ENCODE measurements at places on chromosomes 4 and X.
A peak's percentile ranks its signal among the peaks of the same experiment; 100 is the strongest.

DNA sequence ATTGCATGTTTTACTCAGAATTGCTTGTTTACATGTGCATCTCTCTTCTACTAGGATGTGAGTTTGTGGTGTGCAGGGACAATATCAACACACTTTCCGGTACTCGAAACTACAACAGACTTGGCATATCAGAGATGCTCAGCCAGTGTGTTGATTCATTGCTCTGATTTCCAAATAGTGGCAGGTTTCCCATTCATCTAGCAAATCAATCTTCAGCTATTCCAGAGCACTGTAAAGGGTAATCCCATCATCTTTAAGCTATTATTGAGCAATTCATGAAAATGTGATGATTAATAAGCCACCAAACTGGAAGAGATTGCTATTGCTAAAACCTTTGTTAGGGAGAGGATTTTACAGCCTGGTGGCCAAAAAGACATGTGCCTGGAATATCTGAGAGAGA, 574.2 kb upstream of the CPEB2 start:
- DNase-seq = no peak

- DNase-seq = no peak
Measured at GRCh38 chr4:145709336-145709735, 29.4 kb downstream of the C4orf51 start.

DNA sequence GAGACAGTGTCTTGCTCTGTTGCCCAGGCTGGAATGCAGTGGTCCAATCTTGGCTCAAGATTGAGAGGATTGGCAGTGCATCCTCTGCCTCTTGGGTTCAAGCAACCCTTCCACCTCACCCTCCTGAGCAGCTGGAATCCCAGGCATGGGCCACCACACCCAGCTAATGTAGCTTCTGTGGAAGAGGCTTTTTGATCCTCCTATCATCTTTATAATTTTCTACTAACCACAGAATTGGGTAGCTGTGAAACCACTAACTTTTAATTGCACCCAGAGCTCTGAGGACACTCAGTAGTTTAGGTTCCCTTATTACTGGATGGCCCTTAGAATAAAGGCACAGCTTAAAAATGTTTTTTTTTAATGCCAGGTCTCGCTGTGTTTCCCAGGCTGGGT, 8.9 kb upstream of the AGA start:
- DNase-seq = no peak

- no peak for DNase-seq
Measured at GRCh38 chr4:159024266-159024665, 78.6 kb upstream of the RAPGEF2 start.

DNA sequence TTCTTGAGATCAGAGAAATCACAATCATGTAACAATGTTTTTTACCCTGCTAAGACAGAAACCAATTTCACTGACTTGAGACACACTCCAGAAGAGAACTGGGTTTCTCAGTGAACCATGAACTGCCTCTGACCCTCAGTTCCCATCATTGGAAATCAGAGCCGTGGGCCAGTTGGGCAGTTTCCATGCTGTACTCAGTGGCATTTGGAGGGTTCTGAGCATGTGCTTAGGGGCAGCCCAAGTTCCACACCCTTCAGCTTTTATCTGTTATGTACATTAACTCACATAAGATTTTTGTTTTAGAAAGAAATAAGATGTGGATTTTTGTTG, 77.9 kb downstream of the BTC start:
- DNase-seq = no peak

DNA sequence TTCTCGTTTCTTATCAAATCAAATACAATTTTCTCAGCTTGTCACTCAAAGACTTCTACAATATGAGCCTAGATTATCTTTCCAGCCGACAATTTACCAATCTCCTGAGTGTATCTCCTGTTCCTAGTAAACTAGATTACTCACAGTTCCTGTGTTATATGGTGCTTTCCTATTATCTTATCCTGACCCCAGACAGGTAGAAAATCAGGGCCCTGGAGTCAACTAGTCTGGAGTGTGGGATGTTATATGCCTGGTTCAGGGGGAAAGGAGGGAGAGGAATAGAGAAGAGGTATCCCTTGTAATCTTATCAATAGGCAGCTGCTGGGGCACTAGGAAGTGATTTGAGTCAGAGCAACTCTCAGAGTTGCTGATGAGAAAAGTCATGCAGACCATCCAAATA, 127.1 kb downstream of the SLC7A11 start:
- DNase-seq = no peak

- DNase-seq = no peak
Measured at GRCh38 chrX:13463608-13464007, 105.8 kb upstream of the EGFL6 start.

DNA sequence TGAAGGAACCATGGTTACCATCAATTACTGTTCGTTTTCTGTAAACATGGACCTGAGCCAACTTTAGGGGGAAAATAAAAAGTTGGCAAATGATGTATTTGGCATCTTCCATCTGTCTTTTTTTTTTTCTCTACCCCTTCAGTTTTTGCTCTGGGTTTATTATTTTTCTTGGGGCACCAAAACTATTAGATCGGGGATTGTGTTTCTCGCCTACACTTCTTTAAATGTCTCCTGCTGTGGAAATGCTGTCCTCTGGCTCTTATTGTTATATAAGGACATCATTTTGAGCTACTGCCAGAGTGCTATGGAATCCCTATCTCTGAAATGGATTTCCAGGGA, 234.0 kb upstream of the SLIT2 start:
- no peak for DNase-seq

- no peak for DNase-seq
Measured at GRCh38 chr4:173503330-173504180, 26.5 kb downstream of the HAND2 start.

DNA sequence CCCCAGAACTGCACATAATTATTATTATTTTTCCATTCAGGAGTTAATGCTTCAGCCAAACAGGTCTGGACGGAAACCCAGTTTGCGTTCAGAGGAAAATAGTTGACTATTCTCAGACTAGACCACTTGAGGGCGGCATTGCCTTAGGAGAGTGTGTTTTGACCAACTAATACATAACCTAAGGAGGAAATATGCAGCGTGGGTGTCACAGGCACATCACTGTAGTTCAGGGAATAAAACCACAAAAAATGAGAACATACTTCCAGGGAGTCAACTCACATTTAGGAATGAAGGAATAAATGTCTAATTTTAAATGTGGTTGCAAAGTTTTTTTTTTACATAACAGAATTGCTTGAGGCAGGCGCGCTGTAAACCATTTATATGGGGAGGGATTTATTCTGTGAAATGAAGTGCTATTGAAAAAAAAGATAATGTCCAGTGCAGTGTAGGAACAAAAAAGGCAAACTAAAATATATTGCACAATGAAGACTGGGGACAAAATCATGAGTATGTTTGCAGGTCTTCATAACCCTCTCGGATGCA, 93.3 kb downstream of the SYNPO2 start:
- DNase-seq = peak; percentile 71

DNA sequence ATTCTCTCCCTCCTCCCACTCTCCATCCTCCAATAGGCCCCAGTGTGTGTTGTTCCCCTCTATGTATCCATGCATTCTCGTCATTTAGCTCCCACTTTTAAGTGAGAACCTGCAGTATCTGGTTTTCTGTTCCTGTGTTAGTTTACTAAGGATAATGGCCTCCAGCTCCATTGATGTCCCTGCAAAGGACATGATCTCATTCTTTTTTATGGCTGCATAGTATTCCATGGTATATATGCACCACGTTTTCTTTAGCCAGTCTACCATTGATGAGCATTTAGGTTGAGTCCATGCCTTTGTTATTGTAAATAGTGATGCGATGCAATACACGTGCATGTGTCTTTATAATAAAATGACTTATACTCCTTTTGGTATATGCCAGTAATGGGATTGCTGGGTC, 100.3 kb upstream of the USP9X start:
- no peak for DNase-seq

- DNase-seq = peak; percentile 61
Measured at GRCh38 chr4:38619316-38619715, 44.7 kb upstream of the KLF3 start.

DNA sequence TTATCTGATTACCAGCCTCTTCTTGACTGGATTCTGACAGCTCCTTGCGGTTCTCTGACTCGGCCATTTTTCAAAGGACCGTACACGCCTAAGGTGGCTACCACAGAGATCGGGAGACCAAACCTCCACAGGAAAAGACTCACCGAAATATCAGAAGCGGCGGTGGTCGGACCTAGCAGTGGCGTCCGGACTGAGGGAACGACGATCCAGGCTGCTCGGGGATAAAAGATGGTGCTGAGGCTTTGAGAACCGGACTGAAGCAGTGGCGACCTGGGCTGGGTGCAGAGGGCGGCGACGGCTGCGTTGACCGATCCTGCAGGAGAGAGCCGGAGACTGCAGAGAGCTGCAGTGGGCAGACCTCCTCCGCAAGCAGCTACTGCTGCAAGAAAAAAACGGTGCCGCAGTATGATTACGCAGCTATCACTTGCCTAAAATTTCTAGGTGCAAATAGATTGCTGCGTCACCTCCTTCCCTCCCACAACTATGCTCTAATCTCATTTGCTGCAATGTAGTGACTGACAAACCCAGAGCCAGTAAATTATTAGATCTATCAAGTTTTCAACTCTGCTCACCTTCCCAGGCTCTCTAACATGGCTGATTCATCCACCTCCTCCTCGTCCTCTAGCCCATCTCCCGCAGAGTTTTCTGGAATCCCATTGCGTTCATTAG, at the start of gene NAP1L2:
TSS of gene NAP1L2 (minus strand) at position 426 of the 669 bp plus-strand sequence. CDS start at position 67, 359 bp downstream.
- peak; percentile 65 for DNase-seq

DNA sequence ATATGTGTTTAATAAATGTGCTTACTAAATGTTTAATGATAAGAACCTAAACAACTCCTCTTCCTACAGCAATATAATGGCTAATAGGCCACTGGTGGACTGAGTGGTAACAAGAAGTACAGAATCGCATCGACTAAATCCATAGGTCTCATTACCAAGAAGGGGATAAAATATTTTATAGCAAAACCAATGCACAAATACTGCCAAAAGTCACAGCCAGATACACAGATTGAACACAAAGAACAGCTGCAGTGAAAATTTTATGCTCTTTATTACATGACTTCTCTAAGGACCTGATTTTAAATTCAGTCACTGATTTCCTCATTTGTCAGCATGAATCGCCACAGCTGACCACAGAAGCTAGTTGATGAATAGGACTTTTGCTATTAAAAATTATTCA, 285.4 kb downstream of the DHX15 start:
- DNase-seq = no peak

DNA sequence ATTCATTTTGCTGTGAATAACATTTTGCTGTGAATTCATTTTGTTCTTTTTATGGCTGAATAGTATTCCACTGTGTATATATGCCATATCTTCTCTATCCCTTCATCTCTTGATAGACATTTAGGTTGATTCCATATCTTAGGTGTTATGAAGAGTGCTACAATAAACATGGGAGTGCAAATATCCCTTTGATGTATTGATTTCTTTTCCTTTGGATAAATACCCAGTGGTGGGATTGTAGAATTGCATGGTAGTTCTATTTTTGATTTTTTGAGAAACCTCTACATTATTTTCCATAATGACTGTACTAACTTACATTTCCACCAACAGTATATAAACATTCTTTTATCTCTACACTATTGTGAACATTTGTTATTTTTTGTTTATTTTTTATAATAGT, 555.9 kb downstream of the PDHA2 start:
- DNase-seq = no peak

DNA sequence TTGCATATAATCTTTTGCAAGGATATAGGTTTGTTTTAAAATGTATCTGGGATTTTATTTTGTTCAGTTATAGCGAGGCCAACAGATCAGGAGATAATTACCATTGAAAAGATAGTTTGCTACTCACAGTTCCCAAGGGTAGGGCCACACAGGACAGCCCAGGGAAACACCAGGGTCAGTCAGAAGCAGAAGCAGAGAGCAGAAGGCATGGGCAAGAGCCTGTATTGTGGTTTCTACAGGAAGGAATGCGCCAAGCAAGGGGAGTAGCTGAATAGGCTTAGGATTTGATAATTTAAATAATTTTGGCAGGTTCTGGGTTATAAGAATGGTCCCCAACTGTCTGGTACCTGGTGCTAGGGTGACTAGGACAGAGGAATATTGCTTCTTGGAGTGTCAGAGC, 61.6 kb downstream of the SYNPO2 start:
- no peak for DNase-seq

GRCh38 chrX:102765809-102766208, 45.3 kb downstream of the GPRASP3 start:
- DNase-seq = no peak

GRCh38 chrX:140360924-140361323, 143.9 kb downstream of the SOX3 start:
- no peak for DNase-seq

- no peak for DNase-seq
Measured at GRCh38 chrX:143095321-143095720, 69.6 kb downstream of the SPANXN4 start.

GRCh38 chr4:44961001-44961755, 234.8 kb upstream of the GNPDA2 start:
- no peak for DNase-seq

DNA sequence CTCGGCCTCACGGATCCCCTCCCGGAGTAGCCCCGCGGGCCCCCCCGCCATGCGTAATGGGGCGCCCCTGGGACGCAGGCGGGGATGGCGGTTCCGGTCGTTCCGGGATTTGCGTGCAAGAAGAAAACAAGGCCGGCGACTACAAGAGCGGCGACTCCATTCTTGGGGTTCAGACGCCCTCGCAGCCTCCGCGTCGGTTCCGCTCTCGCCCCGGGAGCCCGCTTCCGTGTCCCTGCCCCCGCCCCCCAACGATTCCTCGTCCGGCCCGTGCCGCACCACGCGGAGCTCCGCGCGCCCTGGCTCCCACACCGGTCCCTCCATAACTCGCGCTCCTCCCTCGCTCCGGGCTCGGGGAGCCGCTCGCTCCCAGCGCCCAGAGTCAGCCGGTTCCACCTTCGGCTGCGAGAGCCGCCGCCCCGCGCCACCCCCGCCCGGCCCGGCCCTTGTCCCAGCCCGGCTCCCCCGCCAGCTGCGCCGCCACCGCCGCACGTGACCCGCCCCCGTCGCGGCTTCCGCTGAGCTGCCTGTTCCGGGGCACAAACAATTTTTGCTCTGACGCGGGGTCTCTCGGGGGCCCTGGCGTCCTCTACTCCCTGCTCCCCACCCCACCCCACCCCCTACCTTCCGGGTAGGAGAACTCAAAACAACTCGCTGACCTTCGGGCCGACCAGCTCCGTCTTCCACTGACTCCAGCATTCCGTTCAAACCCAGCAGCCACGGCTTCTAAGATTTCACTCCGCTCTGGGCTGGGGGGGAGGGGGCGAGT, 78.8 kb upstream of the BCOR start:
- peak; percentile 80 for DNase-seq

DNA sequence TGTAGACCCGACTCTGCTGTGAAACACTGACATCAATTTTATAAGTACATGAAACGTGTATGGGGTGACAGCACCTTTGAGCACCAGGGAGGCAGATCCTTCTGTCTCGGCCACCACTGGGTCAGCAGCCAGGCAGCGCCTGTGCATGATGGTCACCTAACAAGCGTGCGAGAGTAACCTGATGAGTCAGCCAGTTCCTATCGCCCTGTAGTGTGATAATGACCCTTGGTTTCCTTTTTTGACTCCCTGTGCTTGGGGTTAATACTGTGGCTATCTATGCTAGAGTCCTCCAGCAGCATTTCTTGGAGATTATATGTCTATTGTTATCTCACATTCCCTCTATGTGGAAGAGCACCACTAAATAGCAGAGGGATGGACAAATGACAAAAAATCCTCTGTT, 101.6 kb downstream of the NPNT start:
- no peak for DNase-seq

Data from activated CD4-positive, alpha-beta T cell treated with anti-CD3 and anti-CD28 coated beads, Interleukin-2, Interleukin-6, amounts not matched to agents 100 ng/mL and 50 ng/mL, durations not matched to agents 16 hours and 8 hours (primary cell).